ENCODE measurements at places on chromosomes 6 and 20.

DNA sequence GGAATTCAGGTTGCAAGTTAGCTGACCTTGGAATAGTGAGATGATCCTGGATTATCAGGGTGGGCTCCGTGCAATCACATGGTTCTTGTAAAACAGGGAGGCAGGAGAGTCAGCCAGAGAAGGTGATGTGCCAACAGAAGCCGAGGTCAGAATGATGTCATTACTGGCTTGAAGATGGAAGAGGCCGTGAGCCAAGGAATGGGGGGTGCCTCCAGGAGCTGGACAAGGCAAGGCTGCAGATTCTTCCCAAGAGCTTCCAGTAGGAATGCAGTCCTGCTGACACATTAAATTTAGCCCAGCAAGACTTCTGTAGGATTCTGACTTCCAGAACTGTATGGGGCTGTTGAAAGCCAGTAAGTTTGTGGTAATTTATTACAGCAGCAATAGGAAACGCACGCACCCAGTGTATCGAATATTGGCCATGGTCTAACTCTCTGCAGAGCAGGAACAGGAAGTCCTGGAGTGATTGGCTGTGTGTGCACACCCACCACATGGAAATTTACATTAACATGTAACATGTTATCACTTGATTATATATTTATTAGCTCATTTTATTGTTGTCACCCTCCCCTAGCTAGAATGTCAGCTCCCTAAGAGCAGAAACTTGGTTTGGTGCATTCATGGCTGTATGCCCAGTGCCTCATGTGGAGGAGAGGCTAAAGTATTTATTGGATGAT is 19.1 kb downstream of the SLC24A3 start:
- no peak for DNase-seq

- peak; percentile 13 for DNase-seq
Measured at GRCh38 chr6:37965964-37966676, 146.6 kb downstream of the ZFAND3 start.

GRCh38 chr6:148407372-148407771 is 64.7 kb downstream of the SASH1 start:
- no peak for DNase-seq

DNA sequence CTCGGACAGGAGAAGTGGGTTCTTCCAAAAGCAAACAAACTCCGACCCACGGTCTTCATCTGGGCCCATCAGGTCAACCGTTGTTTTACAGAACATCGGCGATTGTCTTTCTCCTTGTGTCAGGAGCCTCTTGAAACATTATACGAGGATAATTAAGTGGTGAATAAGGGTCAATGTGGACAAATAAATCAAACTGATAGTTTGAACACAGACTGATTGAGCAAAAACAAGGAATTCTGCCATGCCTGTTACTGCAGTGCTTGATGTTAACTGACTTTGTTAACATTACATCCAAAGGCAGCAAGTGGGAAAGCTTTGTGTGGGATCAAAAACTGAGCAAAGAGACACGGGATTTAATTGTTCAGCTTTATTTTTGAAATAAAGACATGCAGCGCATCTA is 101.1 kb upstream of the IFNGR1 start:
- DNase-seq: no peak

DNA sequence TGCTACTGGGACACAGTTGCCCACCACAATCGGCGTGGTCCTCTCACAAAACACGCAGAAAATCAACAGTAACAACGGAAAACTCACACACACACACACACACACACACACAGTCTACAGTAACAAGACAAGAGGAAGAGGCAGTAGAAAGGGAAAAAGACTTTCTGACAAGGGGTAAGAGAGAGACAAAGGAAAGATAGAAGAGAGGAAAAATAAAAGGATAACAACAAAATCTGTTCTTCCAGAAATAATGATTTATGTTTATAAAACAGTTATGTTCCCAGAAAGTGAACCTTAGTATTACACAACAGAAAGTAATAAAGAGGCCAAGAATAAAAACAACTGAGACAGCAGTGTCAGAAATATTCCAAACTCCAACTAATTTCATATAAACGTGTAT is 2.9 kb downstream of the RANBP9 start:
- no peak for DNase-seq

- no peak for DNase-seq
Measured at GRCh38 chr6:121247386-121247785, 86.9 kb downstream of the TBC1D32 start.

DNA sequence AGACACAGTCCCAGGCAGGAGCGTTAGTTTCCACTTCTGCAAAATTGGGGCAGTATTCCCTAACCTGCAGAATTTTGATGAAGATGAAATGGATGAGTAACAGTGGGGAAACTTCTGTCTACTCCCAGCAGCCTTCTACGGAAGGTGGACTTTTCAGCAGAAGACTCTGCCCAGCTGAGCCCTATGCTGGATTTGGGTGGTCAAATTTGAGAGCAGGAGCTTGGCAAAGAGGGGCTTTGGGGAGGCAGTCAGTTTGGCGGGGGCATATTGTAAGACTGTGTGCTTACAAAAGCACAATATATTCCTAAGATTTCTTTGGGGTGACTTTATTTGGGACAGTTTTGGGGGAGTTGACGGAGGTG is 5.4 kb upstream of the SDCBP2 start:
- DNase-seq: no peak

DNA sequence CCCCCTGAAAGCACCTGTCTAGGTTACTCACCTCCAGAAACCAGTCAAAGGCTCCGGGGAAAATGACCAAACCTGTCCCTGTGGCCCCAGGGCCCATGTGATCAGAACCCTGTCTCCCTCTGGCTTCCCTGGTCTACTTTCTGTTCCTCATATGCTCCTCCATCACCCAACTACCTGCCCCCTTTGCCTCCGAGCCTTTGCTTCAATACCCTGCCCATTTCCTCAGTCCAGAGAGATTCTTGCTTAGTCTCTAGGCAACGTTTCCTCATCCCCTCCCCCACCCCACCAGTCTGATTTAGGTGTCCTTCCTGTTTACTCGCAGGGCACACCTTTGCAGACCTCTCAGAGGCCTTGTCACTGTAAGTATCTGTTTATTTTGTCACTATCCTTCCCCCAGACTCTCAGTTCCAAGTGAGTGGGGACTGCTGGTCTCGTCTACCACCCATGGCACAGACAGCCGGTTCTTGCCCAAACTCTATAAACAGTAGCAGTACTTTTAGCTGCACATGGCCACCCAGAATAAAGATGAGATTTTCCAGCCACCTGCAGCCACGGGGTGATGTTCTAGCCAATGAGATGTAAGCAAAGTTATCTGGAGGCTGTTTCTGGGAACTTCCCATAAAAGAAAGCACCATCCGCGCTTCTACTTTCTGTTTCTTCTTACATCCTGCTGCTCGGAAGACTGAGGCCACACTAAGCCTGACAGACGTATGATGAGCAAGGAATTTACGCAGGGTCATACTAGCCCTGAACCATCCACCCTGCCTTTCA is 13.3 kb downstream of the ELOVL5 start:
- no peak for DNase-seq

- DNase-seq: peak; percentile 47
Measured at GRCh38 chr6:130912434-130912833, 85.2 kb downstream of the SMLR1 start.

GRCh38 chr20:17735959-17736621 is 36.3 kb downstream of the BANF2 start:
- no peak for DNase-seq

GRCh38 chr6:41724228-41724580 is 11.2 kb downstream of the TFEB start:
- DNase-seq: peak; percentile 19

DNA sequence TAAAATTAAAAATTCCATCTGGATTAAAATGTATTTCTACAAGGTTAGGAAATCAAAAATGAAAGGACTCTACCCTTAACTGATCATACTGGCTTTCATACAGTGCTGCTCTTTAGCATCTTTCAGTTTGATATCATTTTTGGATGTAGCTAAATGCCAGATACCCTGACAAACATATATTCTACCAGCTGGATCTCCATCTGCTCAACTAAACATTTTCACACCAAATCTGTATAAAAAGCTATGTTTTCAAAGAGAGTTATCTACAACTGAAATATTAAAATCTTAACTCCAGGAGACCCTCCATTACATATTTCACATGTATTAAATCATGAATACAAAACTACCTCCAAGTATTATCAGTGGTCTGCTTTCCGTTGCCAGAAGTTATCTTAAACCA is 95.7 kb downstream of the EPHA7 start:
- no peak for DNase-seq

DNA sequence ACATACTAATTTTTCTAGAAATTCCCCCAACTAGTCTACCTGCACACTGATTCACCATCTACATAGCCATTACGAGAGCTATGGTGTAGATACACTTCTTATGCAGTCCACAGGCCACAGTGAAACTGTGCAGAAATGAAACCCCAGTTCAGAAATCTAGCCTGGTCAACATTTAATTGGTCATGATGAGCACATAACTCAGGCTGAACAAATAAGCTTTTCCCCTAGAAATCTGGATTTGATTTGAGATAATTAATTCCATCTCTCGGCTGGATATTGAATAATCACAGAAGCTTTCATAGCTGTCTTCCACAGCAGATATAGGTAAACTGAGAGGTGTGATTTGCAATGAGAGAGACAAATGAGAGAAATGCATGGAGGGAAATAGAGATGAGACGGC is 22.6 kb upstream of the TINAG start:
- DNase-seq: no peak

Data from Ammon's horn (tissue), 1 donor.